ENCODE measurements at places on chromosomes 6 and 20.

DNA sequence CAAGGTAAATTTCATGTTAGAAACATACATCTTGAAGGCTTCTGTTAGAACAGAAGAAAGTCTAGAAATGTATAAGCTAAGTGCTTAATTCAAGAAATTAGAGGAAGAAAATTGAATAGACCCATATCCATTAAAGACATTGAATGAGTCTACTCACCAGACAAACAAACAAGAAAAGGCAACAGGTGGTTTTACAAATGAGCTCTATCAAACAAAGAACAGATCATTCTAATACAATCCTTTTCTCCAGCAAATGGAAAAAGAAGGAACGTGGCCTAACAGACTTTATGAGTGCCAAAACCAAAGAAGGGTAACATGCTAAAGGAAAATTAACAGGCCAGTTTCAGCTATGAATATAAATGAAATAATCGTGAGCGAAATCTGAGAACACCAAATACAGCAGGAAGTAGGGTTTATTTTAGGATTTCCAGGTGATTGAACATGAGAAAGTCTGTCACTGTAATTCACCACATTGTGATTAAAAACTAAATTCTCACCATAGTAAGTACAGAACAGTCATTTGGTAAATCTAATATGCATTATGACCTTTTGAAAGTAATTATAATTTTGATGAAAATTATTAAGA is 22.6 kb downstream of the MTHFD1L start:
- DNase-seq = no peak

- peak; percentile 73 for DNase-seq
These were observed 7.8 kb downstream of the ADA start for GRCh38 chr20:44643596-44644229.

DNA sequence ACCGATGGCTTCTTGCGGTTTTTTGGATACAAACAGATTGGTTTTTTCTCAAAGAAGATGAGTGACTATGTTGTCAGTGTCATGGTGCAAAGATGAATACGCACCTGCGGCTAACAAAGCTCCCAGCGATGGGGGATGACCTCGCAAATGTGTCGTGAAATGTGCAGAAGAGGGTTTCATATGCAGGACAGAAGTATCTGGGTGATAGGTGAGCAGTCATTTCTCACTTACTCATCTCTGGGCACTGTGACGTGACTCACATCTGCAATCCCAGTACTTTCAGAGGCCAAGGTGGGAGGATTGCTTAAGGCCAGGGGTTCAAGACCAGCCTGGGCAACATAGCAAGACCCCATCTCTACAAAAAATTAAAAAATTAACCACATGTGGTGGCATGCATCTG is 216.3 kb downstream of the ERMARD start:
- DNase-seq = peak; percentile 12

- no peak for DNase-seq
These were observed 13.3 kb upstream of the TREM2 start for GRCh38 chr6:41176189-41176588.

DNA sequence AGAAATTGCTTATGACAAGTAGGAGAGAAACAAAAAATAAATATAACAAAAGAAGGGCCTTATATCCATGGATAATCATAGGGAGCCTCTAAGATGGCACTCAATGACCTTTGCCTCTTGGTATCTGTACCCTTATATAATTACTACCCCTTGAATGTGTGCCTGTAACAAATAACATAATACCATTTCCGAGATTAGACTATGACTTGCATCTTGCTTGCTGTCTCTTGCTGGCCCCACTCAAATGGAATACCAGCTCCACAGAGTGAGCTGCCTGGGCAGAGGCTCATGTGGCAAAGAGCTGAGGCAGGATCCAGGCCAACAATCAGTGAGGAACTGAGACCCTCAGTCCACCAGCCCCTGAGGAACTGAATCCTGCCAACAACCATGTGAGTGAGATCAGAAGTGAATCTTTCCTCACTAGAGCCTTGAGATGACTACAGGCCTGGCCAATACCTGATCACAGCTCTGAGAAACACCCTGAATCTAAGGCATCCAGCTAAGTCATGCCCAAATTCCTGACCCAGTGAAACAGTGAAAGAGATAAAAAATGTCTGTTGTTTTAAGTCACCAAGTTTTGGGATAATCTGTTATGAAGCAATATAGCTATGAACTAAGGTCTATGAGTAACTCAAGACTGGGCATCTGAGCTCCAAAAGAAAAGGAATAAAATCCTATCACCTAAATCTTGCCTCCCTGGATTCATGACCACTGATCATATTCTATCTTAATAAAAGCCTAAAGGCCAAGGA is 5.5 kb downstream of the KATNA1 start:
- DNase-seq = no peak

DNA sequence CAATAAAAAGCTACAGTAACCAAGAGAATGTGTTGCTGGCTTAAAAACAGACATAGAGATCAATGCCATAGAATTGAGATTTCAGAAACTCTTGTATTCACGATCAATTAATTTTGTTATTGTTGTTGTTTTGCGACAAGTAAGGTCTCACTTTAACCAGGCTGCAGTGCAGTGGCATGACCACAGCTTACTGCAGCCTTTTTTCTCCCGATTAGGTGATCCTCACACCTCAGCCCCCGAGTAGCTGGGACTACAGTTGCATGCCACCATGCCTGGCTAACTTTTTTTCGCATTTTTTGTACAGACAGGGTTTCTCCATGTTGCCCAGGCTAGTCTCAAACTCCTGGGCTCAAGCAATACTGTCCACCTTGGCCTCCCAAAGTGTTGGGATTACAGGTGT is 42.2 kb downstream of the RANBP9 start:
- no peak for DNase-seq

GRCh38 chr6:90787446-90787845 is 200.6 kb upstream of the MAP3K7 start:
- no peak for DNase-seq

GRCh38 chr6:61193771-61194170 is 1092.3 kb downstream of the KHDRBS2 start:
- DNase-seq = no peak

- no peak for DNase-seq
These were observed 64.7 kb downstream of the ARHGAP18 start for GRCh38 chr6:129645106-129645829.

DNA sequence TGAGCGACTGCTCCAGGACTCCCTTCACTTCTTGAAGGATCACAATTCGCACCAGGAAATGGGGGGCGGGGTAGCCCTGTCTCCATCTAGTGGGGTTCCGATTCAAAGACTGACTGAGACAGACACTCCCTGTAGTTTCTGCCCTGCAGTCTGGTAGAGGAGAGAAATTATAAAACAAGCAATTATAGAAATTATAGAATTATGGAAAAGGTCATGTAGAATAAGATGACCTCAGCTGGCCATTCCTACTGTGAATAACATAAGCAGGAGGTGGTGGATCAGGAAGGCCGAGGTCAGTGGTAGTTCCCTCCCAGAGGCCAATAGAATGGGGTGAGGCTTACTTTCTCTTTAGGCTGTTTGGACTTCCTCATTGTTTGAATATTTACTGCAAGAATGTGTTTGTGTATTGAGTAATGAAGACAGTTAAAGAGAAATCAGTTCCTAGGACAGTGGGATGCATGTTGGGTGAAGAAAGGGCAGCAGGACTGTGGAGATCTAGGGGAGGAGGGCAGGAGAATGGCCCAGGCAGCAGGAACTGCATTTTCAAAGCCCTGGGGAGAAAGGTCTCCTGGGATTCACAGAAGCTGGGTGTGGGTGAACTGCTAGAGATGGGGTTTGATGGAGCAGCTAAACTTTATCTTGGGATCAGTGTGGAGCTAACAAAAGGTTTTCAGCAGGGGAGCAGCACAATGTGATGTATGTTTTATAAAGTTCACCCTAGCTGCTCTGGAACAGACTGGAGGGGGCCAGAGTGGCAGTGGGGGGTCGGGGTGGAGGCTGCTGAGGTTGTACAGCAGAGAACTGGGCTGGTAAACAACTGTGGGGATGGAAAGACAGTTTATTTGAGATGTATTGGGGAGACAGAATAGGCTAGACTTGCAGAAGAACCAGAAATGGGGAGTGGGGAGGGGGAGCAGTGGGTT is 2.1 kb downstream of the ZNF341 start:
- no peak for DNase-seq

DNA sequence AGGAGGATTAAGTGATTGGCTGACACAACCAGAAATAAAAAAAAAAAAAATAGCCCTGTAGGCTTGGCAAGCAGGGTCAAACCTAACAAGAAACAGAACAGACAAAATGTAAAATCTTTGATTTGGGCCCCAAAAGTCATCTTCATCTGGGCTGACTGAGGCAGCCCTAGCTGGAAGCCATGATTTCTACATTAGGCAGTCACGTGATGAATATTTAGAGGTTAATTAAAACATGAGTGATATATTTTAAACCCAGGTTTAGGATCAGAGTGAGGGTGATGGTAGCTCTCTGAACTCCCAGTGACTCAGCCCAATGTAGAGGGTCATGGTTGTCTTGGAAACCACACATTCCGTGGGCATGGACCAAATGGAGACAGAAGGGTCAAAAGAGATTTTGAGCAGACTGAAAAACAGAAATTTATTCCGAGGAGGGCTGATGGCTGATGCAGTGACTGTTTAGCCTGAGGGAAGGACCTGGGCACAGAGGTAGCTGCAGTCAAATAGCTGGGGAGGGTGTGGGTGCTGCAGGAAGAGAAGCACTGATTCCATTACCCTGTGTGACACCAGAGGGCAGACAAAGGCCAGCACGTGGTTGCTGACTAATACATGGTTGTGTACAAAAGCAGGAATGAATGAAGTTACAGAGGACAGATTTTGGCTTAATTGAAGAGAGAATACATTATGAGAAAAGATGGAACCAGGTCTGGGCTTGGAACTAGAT is 573.1 kb upstream of the CHD6 start:
- DNase-seq = peak; percentile 11

- DNase-seq = no peak
These were observed 14.1 kb downstream of the DSE start for GRCh38 chr6:116384727-116385458.

GRCh38 chr6:37321101-37321500 is 32.7 kb upstream of the RNF8 start:
- no peak for DNase-seq

- DNase-seq = no peak
These were observed 525.4 kb upstream of the ID4 start for GRCh38 chr6:19311786-19312185.

DNA sequence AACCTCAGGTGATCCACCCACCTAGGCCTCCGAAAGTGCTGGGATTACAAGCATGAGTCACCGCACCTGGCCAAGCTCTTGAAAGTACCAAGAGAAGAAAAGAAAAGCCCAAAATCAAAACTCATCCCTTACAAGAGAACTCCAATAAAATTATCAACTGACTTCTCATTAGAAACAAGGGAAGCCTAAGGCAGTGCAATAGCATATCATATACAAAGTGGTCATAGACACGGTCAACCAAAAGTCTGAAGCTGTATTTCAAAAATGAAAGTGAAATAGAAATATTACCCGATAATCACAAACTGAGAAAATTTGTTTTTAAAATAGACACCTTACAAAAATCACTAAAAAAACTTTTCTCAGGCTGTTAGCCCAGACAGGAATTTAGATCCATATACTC is 1321.1 kb upstream of the GJE1 start:
- DNase-seq = no peak

DNA sequence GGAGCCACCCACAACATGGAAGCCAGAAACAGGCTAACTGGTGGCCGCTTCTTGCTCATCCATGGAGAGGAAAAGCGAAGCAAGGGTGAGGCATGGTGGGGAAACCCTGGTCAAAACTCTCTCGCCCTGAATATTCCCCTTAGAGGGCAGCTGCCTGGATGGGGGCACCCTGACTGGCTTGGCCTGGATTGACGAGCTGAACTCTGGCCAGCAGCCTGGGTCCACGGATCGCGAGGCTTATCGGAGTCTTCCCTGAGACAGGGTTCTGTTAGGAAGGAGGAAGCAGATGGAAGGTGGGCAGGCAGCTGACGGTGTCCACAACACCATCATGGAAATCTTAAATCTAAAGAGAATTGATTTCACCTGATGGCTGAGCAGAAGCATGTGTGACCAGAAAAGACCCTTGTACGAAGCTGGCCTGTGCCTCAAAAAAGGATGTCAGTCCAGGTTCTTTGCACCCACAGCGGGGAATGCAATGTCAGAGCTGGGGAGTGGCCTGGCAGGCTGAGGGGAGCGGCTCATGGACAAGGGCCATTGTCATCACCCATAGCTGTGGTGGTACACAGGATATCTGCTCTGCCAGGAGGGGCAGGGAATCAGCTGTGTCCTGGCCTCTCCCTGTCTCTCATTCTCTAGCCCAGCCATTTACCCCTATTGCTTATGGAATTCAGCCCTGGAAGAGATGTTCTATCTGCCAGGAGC is 109.4 kb upstream of the SNX9 start:
- DNase-seq = no peak

DNA sequence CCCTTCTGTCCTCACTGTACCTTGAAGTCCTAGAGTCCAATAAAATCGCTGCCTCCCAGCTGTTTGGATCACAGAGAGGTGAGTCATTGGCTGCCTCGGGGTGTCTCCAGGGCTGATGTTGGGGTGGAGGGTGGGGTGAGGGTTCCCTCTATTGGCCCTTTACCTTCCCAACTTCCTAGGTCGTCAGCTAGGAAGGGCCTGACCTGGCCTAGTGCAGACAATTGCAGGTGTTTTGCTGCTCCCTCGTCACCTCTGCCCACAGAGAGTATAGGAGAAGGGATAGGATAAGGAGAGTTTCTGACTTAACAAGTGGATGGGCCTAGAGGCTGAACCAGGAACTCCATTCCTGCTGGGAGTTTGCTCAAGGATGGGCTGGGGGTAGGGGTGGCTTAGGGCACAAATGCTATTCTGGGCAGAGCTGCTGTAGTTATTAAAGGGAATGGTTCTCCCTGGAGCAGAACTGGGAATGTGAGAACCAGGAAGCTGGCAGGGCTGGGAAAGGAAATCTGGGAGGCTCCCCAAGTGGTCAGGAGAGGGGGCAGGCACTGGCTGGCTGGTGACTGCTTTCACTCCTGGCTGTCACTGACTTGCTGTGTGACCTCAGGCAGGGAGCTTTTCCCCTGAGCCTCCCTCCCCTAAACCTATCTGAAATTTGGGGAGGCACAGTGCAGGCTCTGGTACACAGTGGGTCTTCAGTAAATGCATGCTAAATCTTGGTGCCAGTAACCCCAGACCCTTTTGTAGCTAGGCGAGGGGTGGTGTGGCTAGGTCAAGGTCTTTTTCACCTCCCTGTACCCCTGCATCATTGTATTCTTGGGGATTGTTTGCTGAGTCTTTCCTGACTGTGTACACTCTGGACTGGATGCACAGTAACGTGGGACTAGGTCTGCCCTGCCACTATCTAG is 1.5 kb downstream of the TP53INP2 start:
- DNase-seq = peak; percentile 48

DNA sequence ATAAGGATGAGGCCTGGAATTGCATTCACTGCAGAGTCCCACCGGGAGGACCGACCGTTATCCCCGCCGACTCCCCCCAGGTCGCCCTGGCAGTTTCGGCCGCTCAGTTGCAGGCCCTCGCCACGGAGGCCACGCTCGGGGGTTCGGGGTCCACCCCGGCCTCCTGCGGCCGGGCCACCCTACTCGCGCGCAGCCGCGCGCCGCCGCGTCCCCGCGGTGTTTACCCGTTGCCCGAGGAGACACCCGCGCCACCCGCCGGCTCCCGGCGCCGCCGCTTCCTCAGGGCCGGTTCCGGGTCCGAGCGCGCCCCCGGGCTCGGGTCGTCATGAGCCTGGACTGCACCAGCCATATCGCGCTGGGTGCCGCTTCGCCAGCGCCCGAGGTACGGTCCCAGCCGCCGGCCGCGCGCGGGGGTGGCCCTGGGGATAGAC is at the start of gene CCDC170:
Gene CCDC170, plus strand, starts transcription at position 214 of the 431 bp plus-strand sequence. Its CDS starts 112 bp downstream, at position 326.
- peak; percentile 83 for DNase-seq

Measured in H7 (cell line).